Activated T-helper 9 cell treated with anti-CD3 and anti-CD28 coated beads, Interleukin-2, amount 50 U/mL, for 16 hours (primary cell): ENCODE measurements at places on chromosomes 1 and 21.

DNA sequence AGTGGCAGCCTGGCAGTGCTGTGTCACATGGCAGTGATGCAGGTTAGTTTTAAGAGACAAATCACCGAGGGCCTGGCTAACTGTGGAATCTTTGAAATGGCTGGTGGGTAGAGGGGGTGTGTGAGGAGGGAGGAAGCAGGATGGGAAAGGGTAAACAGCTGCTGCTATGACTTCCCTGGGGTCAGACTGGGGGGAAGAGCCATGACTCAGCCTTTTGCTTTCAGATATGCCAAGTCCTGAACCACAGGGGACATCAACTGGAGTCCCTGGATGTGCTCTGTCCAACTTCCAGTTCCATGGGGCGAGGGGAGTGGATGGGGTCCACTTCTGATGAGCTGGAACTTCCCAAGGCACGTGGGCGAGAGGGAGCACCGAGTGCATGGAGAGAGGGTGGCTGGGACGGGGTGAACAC, 121.1 kb upstream of the ADAR start:
- no peak for DNase-seq

GRCh38 chr1:6243993-6244392, at the start of gene HES3:
HES3 (plus strand) TSS chr1:6244179; CDS start chr1:6244366, 187 bp downstream.
- DNase-seq: no peak

GRCh38 chr1:231201375-231201978, 39.5 kb upstream of the GNPAT start:
- DNase-seq: no peak

DNA sequence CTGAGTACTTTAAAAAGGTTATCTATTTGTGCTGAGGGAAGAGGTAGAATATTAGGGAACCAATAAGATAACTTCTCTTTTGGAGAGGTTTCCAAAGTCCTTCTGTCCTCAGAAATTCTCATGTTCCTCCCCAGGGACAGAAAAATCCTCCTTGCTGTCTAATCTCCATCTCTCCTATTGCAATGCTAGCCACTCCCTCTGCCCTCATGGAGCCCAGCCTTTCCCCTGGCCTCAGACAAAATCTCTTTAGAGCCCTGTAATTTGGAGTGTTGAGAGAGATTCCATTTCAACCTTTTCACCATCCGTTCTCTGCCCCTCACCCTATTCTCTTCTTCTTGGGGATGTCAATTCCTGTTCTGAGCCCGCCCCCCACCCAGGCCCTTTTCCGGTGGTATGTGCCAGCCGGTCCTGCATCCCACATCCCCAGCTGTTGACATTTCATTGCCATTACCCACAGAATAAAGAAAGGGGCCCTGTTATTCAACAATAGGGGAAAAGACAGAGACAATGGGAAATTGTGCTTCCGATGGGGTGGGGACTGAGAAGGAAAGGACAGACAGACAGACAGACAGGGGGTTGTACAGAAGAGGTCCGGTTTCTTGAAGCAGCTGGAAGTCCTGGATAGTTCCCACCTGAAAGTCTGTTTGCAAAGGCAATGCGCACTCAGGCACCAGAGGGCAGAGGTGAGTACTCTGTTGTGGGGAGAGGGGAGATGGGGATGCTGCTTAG, at the start of gene HAPLN2:
HAPLN2 (plus strand) TSS at position 563 of the 729 bp plus-strand sequence. CDS start 4,076 bp downstream, outside the sequence.
- DNase-seq: no peak

DNA sequence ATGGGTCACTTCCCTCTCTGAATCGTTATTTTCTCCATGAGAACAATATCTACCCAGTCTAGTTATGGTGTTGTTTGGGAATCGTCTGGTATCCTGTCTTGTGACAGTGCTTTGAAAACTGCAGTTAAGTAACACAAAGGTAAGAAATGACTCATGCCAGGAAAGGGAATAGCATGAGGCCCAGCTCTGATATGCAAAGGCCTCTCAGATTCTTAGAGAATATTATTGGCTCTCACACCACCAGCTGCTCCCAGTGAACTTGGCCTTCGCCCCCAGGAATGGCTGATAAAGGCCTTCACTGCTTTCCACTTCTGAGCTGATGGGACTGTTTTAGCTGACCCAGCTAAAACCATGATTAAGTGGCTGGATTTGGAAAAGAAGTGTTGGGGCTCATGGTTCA, 27.1 kb downstream of the NEK2 start:
- no peak for DNase-seq

DNA sequence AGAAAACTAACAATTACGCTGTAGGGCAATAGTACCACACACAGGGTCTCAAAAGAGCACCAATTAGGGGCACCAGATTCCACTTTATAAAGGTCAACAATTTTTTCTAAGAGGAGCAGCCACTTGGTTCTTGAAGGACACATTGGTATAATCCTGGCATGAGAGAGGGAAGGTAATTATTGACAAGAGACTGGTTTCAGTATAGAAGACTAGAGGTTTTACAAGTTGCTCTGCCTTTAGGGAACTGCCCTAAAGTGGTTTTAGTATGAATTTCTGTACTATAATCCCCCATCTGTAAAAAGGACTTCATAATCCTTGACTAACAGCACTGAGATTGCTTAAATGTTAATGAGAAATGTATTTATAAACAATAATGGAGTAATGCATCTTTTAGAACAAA, 648.5 kb upstream of the PTBP2 start:
- DNase-seq: no peak

DNA sequence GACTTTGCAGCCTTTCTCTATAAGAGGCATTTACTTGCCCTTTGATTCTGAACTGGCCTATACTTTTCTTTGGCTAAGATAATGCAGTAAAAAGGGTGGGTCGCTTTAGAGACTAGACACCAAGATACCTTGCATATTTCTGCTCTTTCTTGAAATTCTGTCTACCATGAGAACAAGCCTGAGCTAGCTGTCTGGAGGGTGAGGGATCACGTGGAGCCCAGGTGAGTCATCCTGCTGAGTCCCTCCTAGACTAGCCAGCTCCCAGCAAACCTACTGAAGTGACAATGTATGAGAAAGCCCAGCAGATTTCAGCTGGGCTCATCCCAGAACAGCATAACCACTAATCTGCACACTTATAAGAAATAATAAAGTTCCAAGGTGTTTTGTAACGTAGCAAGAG, 408.0 kb upstream of the KAZN start:
- no peak for DNase-seq

- no peak for DNase-seq
These were observed 974.8 kb downstream of the ADGRL2 start for GRCh38 chr1:82775406-82776000.

- DNase-seq: no peak
These were observed 14.1 kb downstream of the ENAH start for GRCh38 chr1:225638853-225639252.

- no peak for DNase-seq
These were observed 39.7 kb downstream of the CHML start for GRCh38 chr1:241600496-241600901.

- DNase-seq: no peak
These were observed 187.3 kb downstream of the AK5 start for GRCh38 chr1:77468949-77469710.

GRCh38 chr1:70442490-70442889, 31.4 kb downstream of the CTH start:
- no peak for DNase-seq

GRCh38 chr1:53653631-53654030, 85.3 kb downstream of the GLIS1 start:
- DNase-seq: no peak

GRCh38 chr1:195097316-195097715, 1510.9 kb downstream of the KCNT2 start:
- no peak for DNase-seq

DNA sequence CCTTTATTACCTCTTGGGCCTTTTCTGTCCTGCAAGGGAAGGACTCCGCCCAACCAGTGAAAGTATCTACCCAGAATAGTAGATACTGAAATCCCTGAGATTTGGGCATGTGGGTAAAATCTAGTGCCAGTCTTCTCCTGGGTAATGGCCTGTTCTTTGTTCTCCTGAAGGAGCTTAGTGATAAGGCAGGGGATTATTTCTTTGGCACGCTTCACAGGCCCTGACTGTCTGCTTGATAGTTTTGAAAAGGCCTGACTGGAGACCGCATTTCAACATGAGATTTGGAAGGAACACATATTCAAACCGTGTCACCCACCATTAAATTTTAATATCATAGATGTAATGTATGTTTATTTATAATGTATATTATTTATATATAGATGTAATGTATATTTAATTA, 48.9 kb downstream of the RASAL2 start:
- DNase-seq: no peak

DNA sequence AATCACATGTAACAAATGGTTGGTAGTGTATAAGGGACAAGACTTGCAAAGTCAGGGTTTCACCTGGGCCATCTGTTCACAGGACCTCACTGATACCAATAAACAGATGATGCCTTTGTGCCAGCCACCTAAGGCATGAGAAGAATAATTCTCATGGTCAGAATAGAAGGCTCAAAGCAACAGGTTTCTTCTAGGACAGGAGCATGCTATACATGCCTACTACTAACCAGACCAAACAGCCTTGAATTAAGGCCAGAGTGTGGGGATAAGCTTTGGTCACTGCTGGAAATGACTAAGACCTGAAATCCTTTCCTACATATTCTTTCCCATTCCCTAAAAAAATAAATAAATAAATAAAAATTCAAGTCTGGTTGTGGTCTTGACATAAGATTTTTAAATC, 17.5 kb downstream of the PSMB2 start:
- no peak for DNase-seq

- no peak for DNase-seq
These were observed 72.8 kb downstream of the ETS2 start for GRCh38 chr21:38878379-38879179.
